Hippocampal formation (tissue), 2 donors: ENCODE measurements at places on chromosomes 1 and 21.

- no peak for DNase-seq
Measured at GRCh38 chr1:71390518-71390917, 309.7 kb upstream of the ZRANB2 start.

DNA sequence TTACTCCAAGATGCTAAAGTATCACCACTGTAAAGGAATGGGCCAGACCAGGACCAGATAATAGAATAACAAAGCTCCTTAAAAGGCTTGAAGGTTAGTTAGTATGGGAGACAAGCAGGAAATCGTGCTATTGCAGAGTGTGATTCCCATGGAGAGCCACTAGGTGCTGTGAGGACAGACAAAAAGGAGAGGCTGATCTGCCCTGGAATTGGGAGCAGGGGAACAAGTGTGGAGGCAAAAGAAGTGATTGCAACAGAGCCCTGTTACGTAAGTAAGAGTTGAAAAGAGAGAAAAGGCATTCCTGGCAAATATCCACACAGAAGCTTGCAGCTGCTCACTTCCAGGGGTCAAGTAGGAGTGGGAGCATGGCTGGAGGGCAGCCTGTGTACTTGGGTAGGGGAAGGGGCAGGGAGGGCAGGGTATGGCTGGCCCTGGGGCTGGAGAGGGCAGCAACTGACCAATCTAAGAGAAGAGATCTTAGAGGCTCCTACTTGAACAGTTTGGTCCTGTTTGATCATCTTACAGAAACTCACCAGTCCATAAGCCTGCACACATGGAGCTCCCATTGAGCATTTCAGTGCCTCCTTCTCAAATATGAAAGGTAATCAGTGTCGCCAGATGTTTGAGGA, 207.7 kb upstream of the GJB5 start:
- DNase-seq = no peak

GRCh38 chr1:150555971-150556865, 7.0 kb downstream of the ADAMTSL4 start:
- no peak for DNase-seq

- DNase-seq = no peak
Measured at GRCh38 chr1:23184212-23184934, 15.7 kb upstream of the LUZP1 start.

DNA sequence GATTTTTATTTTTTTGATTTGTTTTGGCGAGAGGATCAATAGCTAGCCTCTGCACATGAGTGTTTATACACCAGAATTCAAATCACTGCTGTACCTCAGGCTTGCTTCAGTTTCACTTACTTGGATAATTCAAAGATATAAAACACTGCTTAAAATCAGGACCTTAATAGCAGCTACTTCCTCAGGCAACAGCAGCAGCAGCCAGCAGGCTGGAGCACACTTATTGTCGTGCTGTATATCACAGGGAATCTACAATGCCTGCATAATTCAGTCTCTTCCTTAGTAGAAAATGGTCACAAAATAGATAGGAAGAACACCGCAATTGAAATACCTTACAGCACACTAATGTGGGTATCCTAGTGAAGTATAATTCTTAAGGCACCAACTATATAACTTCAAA, 497.3 kb downstream of the NEGR1 start:
- no peak for DNase-seq

GRCh38 chr1:202725526-202725925, 15.3 kb upstream of the SYT2 start:
- no peak for DNase-seq

DNA sequence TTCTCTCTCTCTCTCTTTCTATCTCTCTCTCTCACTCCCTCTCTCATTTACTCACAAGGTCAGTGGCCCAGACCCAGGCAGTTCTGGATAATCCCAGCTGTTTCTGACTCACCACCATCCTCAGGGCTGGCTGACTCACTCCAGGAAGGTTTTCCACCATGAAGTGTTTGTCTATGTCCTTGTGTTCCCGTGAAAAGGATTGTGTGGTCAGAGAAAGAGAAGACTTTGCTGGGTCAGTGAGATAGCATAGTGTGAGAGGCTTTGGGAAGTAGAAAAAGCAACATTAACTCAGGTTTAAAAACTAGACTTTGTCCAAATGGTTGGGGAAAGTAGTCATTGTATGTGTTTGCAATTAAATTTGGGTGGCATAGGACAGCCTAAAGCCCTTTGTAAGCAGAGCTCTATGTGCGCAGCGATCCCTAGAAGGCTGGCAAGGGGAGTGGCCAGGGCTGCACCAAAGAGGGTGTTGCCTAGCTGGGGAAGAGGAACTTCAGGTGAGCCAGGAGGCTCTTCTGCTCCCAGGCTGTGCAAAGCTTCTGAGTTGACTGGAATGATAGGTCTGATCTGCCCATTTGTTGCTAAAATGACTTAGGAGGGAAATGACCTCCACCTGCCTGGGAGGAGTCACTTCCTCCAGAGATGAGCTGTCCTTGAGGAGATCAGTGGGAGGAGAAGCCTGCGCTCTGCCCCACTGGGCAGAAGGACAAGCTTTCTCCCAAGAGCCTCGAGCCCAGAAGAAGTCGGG, 4.9 kb upstream of the CAPN2 start:
- no peak for DNase-seq

GRCh38 chr1:5910666-5911065, 81.6 kb downstream of the NPHP4 start:
- no peak for DNase-seq

DNA sequence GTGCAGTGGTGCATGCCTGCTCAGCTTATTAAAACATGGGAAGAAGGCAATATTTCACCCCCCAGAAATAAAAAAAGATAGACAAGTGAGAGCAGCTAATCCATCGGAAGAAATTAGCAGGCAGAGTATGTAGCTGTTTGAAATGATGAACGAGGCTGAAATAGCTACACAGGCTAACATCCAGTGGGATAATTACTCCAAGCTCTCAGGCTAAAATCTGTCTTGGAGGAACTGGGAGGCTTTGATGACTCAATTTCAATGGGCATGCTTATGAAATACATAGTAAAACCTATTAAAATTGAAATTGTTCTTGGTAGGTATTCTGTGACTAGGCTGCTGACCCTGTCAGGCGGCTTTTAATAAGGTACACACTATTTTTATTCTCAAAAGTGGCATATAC, 84.1 kb upstream of the RRP15 start:
- DNase-seq = no peak

- no peak for DNase-seq
Measured at GRCh38 chr1:19639999-19640362, 4.1 kb upstream of the NBL1 start.

- no peak for DNase-seq
Measured at GRCh38 chr1:35173909-35174540, 18.9 kb downstream of the SFPQ start.

GRCh38 chr1:20485527-20486456, at the start of gene CAMK2N1:
Gene CAMK2N1 (minus strand): TSS chr1:20486210. CDS start chr1:20485379, 831 bp downstream.
- peak; percentile 78 for DNase-seq

- no peak for DNase-seq
Measured at GRCh38 chr1:212701910-212702309, 2.3 kb upstream of the BATF3 start.

- DNase-seq = peak; percentile 78
Measured at GRCh38 chr1:167720965-167721616, 691 bp upstream of the MPZL1 start.

DNA sequence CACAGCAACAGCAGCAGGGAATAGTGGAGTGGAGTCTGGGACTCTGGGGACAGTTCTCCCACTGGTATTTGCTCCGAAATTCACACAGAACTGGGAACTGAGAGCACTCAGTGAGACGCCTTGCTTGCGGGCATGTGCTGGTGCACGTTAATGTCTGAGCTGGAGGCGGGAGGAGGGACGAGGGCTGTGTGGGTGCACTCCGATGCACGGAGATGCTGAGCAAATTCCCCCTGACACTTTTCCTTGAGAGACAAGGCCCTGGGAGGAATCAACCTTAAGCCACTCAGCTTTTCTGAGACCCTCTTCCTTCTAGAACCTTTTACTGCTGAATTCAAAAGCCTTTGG, 2.8 kb downstream of the RGS8 start:
- DNase-seq = no peak

GRCh38 chr1:115893545-115893944, 52.6 kb upstream of the NHLH2 start:
- no peak for DNase-seq

GRCh38 chr1:246004301-246004700, 502.8 kb downstream of the SMYD3 start:
- no peak for DNase-seq

GRCh38 chr1:164950541-164950986, 391.6 kb downstream of the PBX1 start:
- no peak for DNase-seq

DNA sequence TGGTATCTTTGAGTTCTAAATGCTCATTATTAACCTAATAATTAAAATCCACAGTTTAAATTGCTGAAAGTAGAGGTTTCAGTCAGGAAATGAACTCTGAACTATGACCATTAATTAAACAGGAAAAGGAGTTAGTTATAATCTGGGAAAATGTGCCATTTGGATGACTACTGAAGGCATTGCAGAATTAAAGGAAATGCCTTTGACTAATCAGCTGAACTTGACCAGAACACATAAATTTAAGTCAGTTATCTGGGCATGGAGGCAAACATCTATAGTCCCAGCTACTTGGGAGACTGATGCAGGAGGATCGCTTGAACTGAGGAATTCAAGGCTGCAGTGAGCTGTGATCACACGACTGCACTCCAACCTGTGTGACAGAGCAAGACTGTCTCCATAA, 31.9 kb downstream of the SLC44A5 start:
- DNase-seq = no peak

- no peak for DNase-seq
Measured at GRCh38 chr1:39752703-39753102, 14.0 kb downstream of the PPIE start.

DNA sequence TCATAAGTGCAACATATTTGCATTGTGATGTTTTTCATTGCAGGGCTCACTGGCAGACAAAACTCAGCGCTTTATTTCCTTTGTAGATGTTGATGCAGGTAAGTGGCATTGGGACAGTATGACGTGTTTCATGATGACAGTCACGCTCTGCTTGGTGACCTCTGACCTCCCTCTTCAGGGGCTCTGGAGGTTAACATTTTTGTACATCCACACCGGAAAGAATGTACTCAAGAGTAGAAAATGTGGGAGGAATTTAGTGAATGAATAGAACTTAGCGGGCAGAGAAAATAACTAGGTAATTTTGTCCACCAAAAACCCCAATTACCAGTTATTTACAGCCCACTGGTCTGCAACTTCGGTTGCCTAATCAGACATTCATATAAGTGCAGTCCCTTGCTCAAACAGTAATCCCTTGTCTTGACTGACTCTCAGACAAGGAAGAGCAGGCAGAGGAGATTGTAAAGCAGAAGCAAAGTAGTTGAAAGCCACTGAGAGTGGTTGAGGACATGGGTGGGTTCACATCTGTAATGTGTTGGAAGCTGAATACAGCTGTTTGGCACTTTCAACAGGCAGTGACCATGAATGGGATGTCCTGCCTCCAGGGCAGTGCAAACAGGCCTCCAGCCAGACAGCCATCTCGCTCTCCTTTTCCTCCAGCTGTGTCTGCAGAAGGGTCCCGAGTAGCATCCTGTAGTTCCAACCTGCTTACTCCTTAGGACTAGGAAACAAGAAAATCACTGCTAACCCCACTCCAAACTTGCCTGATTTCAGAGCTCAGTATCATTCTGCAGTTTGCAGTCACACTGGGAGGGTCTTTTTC, 188.9 kb downstream of the NRIP1 start:
- DNase-seq = no peak

- no peak for DNase-seq
Measured at GRCh38 chr1:206001476-206001888, 1.7 kb downstream of the RAB7B start.

- DNase-seq = no peak
Measured at GRCh38 chr1:212699104-212699624, 476 bp downstream of the BATF3 start.

GRCh38 chr1:172138634-172139033, 281.9 kb upstream of the C1orf105 start:
- DNase-seq = no peak

GRCh38 chr1:43834280-43835081, 99.1 kb upstream of the ARTN start:
- no peak for DNase-seq

DNA sequence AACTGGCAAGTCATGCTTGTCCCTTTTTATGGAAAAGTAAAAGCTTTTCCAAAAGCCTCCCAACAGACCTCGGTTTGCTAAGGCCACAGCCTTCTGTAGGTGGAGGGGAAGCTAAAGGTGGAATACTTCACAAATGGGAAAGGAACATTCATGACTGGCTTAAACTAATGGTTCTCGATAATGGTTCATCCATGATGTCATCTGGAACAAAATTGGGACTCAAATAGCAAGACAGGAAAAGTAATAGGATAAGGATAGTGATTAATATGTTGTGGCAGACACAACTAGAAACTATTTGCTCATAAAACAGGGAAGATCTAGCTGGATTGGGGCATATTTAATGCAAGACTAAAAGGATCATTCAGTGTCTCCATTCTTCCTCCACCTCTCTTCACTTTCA, 16.7 kb upstream of the SPATA6 start:
- DNase-seq = no peak

DNA sequence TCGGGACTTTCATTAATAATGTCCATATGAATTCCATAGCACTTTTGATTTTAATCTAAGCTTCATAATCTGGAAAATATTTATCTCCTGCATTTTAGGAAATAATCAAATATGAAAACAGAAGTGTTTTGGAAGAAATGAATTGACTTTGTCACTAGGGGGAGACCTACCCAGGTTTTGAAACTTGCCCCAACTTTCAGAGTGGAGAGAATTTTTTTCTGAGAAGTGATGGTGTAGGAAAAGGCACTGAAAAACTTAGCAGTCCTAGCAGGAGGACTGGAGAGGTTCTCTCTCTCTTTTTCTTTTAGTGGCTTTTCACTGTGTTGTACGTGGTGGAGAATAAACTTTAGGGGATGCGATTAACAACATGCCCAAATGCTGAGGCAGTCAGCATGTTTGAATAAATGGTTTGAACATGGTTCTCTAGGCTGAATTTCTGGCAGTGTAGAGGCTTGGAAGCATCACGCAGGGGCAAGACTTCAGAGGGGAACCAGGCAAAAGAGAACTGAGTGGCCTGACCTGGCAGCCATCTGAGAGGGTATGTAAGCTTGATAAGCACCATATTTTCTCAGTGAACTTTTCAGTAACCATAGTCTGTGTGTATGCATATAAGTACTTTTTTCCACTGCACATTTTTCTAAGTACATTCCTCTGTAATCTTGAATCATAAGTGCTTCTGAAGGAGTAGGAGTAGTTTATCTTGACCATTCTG, 68.3 kb upstream of the NEK7 start:
- DNase-seq = no peak

- DNase-seq = no peak
Measured at GRCh38 chr1:95046359-95046758, 26.4 kb downstream of the ALG14 start.

- DNase-seq = peak; percentile 42
Measured at GRCh38 chr1:204941421-204942338, 71.0 kb downstream of the NFASC start.

- no peak for DNase-seq
Measured at GRCh38 chr1:157523774-157524493, 28.4 kb downstream of the FCRL5 start.

DNA sequence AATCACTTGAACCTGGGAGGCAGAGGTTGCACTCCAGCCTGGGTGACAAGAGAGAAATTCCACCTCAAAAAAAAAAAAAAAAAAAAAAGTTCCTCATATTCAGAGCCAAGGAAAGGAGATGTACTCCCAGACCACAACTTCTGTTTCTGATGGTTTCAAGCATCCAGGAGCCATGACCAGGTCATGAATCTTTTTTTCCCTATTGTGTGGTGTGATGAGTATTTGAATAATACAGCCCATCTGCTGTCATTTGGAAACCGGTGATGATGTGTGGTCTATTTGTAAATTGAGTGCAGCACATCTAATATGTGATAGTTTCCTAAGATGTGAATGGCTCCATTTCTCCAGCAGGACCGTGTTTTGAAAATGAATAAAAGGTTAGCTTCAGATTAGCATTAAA, 18.6 kb downstream of the PIK3CD start:
- no peak for DNase-seq
